ENCODE measurements at places on chromosomes 6 and 20.

- no peak for DNase-seq
Observed at GRCh38 chr20:8571611-8572010, 439.5 kb downstream of the PLCB1 start.

DNA sequence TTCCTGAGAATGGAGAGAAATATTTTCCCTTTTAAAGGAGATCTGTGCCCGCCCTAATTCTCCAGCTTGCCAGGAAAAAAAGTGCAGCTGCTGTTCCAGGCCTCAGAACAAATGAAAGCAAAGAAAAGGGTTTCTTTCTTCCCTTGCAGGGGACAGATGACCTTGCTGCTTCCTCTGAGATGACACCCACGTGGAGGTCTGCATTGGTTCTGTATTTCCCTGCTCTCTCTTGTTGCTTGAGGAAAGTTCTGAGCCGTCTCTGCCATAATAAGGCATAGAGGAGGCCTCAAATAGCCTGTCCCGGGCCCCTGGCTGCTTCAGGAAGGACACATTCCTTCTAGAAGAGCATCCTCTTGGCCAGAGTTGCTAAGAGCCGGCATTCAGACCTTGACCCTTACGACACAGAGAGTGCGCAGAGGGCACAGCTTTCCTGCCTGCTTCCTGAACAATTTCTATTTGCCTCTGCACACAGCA is 501.8 kb upstream of the SULF2 start:
- no peak for DNase-seq

- no peak for DNase-seq
Observed at GRCh38 chr6:23510778-23511510, 615.1 kb upstream of the NRSN1 start.

GRCh38 chr6:44712353-44713111 is 325.0 kb downstream of the CDC5L start:
- DNase-seq = no peak

- DNase-seq = no peak
Observed at GRCh38 chr20:33897313-33897912, 86.3 kb downstream of the CHMP4B start.

DNA sequence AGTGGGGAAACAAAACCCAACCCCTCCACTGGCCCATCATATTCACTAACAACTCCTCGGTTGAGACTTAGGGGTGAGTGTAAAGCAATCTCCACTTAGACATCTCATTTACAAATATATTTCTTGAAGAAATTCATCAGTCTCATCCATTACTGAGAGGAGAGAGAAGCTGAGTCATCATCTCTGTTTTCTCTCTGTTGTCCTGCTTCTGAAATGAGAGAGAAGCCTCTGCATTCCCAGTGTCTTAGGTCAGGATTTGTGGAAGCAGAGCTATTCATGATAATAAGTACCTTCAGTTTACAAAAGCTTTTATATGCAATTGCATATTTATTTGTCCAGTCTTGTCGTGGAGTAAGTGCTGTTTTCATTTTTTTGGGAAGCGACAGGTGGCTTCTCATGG is 879 bp downstream of the MEP1A start:
- DNase-seq = no peak

- no peak for DNase-seq
Observed at GRCh38 chr6:53259860-53260580, 88.7 kb downstream of the ELOVL5 start.

- no peak for DNase-seq
Observed at GRCh38 chr6:112951829-112952228, 604.7 kb downstream of the RFPL4B start.

- DNase-seq = no peak
Observed at GRCh38 chr20:44896583-44896982, 11.1 kb downstream of the YWHAB start.

- no peak for DNase-seq
Observed at GRCh38 chr6:169099411-169100202, 154.0 kb downstream of the THBS2 start.

GRCh38 chr6:17001188-17001587 is 100.7 kb upstream of the STMND1 start:
- DNase-seq = no peak

DNA sequence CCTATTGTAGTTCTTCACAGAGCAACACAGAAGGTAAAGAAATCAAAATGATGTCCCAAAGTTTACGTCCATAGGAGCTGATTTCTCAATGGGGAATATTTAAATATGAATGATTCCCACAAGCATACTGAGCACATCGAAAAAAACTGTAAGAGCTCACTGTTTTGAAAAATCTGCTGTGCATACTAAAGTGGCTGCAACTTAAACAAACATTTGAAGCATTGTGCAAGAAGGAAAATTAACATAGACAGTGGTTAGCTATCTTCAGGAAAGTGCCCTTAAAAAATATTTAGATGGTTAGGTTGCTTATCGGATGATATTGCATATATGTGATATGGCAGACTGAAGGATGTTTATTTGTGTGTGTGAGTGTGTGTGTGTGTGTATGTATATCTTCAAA is 747.6 kb downstream of the RFPL4B start:
- no peak for DNase-seq

DNA sequence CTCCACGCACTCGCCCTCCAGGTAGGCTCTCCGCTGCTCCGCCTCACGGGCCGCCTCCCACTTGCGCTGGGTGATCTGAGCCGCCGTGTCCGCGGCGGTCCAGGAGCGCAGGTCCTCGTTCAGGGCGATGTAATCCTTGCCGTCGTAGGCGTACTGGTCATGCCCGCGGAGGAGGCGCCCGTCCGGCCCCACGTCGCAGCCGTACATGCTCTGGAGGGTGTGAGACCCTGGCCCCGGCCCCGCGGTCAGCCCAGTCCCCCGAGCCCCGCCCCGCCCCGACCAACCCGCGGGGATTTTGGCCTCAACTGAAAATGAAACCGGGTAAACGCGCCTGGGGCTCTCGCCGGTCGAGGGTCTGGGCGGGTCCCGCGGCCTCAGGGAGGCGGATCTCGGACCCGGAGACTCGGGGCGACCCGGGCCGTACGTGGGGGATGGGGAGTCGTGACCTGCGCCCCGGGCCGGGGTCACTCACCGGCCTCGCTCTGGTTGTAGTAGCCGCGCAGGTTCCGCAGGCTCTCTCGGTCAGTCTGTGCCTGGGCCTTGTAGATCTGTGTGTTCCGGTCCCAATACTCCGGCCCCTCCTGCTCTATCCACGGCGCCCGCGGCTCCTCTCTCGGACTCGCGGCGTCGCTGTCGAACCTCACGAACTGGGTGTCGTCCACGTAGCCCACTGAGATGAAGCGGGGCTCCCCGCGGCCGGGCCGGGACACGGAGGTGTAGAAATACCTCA is 598 bp downstream of the HLA-B start:
- DNase-seq = no peak
